T-helper 17 cell (primary cell): ENCODE measurements at places on chromosomes 2 and 18.

- no peak for DNase-seq
Observed at GRCh38 chr18:62938487-62938886, 223.1 kb downstream of the PHLPP1 start.

DNA sequence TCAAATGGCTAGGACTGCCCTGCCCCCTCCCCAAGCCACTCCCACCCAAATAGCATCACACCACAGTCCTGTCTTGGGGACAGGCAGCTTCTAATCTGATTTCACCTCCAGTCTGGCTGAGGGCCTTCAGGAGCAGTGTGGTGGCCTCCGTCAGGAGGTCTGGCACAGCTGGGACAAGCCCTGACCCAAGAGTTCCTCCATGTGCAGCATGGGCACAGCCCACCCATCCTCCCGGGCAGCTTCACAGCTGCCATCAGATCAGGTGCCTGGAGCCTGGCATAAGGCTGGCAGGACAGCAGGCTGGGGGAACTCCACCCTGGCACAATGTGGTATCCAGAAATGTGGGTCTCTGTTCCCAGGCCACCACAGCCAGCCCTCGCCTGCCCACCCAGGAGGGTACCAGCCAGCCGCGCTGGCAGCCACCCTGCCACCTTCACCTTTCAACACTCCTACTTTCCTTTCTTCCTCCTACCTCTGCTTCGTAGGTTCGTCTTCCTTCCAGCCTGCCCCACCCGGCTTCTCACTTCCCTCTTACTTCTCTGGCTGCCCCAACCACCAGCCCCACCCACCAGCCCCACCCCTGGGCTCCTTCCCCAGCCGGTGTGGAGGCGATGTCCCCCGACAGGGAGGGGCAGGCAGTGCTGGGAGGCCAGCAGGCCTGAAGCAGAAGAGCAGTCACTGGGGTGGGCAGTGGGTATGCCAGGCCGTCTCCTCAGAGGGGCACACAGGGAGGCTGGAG, at the start of gene CAPG:
TSS of gene CAPG (minus strand) at position 522 of the 739 bp plus-strand sequence. CDS start 8,221 bp downstream, outside the sequence.
- DNase-seq = no peak

GRCh38 chr2:138919120-138919747, 139.0 kb upstream of the NXPH2 start:
- DNase-seq = no peak

- DNase-seq = no peak
Observed at GRCh38 chr2:104539649-104540048, 314.3 kb upstream of the POU3F3 start.

GRCh38 chr2:189363559-189363958, 77.7 kb upstream of the WDR75 start:
- DNase-seq = no peak

DNA sequence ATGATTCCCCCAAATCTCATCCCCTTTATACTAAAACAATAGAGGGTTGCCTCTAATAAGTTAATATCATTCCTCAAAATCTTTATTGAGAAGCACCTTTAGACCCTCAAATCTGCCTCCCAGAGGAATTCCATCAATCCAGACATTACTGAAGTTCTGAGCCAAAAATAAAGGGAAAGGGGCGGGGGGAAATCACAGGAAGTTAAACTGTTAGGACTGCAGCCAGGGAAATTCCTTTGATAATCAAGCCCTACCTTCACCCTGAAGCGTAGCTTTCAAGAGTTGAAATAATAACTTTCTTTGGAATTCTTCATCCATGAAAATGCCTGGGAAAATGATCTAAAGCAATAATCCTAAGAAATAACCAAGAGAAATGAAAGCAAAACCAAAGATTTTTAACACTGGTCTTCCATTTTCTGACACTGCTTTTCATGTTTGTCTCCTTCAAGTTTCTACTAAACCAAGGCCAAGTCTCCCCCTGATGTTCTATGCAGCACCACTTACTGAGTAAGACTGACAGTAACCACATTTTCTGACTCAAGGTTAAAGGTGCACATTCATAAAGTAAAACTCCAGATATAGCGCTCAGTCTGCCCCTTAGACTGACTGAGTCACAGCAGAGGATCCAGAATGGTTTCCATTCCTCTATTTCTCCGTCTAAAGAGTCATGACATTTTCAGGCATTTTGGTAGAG, 78.2 kb downstream of the TCF4 start:
- DNase-seq = no peak

DNA sequence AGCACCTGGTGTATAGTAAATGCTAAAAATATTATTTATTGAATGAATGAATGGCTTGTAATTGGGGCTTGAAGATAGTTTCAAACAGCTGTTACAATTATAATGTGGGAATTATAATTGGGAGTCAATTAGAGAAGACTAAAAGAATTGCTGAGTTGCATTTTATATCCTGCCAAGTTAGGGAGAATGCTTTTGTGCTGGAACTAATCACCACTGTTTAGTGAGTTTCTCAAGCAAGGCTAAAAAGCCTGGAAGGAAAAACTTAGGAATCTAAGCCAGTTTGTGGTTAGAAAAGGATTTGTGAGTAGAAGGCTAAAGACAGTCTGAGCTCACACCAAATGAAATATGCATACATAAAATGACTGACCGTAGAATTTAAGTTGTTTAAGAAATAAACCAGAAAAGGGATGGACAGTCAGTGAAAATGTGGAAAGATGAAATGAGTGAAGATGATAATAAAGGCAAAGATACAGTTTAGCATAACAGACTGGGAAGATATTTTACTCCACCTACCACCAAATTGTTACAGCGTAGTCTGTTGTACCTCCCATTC, 647.7 kb upstream of the FSHR start:
- no peak for DNase-seq
